Naive thymus-derived CD4-positive, alpha-beta T cell (primary cell): ENCODE measurements at places on chromosomes 1 and 21. TPM values are rescaled to one million over a fixed set of nuclear protein-coding genes. Genes with fewer than 3 reads are reported as not detected.

The PI4KB gene
- 76.7 TPM for polyA plus RNA-seq

The CORT gene
- polyA plus RNA-seq, result not detected

The CYP4A22 gene
- not detected for polyA plus RNA-seq

The FOXE3 gene
- not detected for polyA plus RNA-seq

The DDAH1 gene
- polyA plus RNA-seq, result not detected

The C1orf56 gene
- polyA plus RNA-seq, result 4.3 TPM

The RGS8 gene
- polyA plus RNA-seq, result not detected

The GPR153 gene
- polyA plus RNA-seq, result not detected

DNA sequence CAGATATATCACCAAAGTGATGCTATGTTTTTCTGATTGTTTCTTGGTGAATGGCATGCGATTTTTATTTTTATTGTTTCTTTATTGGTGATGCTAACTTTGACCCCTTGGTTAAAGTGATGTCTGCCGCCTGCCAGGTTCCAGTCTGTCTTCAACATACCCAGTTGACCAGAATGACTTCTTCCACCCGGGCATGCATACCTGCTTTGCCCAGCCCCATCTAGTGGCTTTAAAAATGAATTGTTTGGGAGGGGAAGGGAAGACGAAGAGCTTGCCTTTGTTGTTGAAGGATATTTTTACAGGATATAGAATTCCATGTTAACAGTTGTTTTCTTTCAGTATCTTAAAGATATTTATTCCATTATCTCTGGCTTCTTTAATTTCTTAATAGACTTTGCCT is 65.1 kb downstream of the ATG4C start:
- no peak for DNase-seq

GRCh38 chr1:36752431-36752830 is 269.7 kb upstream of the CSF3R start:
- no peak for DNase-seq

GRCh38 chr1:155970531-155971167 is 7.7 kb downstream of the ARHGEF2 start:
- no peak for DNase-seq

GRCh38 chr1:155295183-155295941 is 5.9 kb downstream of the PKLR start:
- DNase-seq, result no peak

GRCh38 chr1:220497220-220497947 is 30.6 kb upstream of the MARK1 start:
- DNase-seq, result no peak

DNA sequence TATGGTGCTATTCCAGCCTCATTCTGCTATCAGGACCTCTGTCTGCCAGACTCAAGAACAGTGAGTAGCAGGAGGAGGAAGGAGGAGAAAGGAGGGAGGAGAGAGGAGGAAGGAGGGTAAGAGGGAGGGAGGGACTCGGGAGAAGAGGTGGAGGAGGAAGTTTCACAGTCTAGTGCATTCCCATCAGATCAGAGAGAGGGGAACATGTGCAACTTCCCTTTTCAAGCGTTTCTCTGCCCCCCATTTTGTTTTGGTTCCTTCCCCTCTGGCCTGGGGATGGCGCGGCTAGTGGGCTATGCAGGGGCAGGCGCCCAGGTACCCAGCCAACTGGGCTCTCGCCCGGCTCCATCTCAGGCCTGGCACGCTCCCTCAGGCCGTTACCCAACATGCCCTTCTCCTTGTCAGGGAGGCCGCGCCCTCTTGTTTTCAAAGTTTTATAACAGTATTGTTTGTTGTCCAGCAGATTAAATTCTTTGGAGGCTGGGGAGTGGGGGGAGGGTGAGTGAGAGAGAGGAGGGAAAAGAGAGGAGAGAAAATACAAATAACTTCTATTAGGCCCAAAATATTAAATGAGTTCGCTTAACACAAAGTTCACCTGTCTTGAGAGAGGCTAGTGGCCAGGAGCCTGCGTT is 56.0 kb downstream of the CD46 start:
- no peak for DNase-seq

DNA sequence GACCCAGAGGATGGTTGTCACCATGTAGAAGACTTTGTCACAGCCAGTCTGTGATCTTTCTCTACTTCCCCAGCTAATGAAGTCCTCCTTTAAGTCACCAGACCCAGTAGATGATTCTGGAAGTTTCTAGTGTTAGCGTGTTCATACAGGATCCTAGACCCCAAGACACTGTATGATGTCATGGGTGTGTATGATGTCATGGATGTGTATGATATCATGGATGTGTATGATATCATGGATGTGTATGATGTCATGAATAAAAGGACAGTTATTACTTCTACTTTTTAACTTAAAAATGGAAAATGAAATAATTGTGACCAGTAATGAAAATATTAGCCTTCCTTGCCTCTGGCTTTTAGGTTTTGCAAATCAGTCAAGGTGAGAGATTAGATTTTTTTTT is 260.0 kb downstream of the FMN2 start:
- no peak for DNase-seq

GRCh38 chr1:30725450-30726095 is 2.2 kb upstream of the MATN1 start:
- no peak for DNase-seq

- no peak for DNase-seq
These were observed 24.1 kb upstream of the PLA2G4A start for GRCh38 chr1:186804679-186805078.

DNA sequence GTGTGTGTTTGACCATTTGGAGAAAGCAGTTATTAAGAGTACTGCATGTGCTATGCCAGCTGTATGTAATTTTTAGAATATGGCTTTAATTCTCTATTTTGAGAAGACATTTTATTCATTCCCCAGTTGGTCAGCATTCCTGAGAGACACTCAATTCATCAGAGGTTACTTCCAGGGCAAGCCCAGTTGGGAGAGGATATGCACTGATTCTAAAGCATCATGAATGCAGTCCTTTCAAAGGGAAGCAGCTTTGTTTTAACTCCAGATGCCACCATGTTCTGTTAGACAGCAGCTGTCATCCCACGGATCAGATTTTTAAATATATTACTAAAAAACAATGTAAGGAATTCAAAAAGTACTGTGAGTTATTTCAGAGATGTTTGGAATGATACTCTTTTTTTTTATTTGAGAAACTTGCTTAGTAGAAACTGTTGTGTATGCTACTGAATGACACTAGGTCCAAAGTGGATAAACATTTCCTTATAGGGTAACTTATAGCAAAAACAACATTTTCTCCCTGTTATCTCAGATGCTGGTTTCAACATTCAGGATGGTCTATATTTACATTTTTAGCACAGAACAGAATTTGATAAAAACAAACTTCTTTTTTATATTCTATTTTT is 149.5 kb upstream of the B3GALT2 start:
- no peak for DNase-seq

GRCh38 chr1:55937840-55938375 is 641.5 kb downstream of the PLPP3 start:
- DNase-seq, result no peak

DNA sequence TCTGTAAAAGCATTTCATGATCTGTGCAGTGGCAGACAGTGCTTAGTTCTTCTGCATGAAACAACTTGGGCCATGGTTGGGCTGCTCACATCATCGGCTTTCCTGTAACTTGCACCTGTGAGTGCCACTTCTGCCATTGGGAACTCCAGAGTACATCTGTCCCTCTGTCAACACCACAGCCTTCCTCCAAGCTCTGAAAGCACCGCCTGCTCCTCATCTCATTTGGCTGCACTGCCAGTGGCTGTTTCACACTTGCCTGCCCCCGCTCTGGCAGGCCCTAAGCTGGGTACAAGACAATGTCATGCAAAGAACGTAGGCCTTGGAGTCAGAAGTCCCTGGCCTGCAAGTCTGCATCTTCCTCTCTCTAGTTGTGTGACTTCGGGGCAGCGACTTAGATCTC is 46.4 kb downstream of the DDX20 start:
- DNase-seq, result no peak

DNA sequence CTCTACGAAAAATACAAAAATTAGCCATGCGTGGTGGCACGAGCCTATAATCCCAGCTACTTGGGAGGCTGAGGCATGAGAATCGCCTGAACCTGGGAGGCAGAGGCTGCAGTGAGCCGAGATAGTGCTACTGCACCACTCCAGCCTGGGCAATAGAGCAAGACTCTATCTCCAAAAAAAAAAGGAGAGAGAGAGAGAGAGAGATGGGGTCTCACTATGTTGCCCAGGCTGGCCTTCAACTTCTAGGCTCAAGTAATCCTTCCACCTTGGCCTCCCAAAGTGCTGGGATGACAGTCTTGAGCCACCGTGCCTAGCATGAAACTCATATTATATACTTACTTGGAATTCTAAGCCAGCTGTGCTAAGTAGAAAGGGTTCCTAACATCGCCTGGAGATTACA is 29.7 kb downstream of the PSMB2 start:
- no peak for DNase-seq

DNA sequence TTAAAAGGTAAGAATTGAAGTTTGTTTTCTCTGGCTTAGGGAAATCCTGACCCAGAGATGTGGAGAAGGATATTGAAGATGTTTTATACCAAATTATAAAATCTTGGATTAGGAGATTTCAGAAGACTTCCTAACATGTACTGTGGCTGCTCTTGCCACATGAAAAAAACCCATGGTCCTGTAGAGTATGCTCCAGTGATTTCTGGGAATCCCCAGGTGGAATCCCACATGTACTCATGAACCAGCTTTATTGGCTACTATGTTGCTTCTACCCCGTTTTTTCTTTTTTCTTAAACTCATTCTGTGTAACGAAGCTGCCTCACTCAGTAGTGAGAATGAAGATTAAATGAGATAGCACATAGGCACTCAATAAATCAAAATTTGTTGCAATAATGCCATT is 132.7 kb upstream of the SGIP1 start:
- DNase-seq, result no peak

DNA sequence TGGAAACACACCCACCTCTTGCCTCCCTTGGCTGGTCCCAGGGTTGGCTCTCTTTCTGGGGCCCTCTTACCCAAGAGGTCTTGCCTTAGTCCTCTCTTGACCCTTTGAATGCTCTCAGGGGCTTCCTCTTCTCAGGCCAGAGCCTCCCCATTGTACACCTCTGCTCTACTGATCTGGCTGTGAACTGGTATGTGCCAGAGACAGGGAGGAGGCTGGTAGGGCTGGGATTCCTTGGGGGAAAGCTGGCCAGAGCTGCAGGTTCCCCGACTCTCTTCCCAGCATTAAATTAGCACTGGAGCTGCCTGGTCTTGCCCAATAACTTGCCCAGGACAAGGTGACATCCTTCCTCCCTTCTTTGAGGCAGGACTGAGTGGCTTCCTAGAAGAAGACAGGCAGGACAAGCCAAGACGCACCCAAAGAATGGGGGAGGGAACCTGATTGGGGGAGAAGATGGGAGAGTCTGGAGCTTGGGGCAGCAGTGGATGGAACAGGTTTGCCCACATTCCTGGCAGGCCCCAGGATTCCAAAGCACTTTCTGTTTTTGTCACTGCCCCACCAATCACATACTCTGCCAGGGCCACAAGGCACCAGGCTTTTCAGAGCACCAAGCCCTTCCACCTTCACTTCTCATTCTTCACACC is 37.2 kb upstream of the CITED4 start:
- DNase-seq, result no peak

DNA sequence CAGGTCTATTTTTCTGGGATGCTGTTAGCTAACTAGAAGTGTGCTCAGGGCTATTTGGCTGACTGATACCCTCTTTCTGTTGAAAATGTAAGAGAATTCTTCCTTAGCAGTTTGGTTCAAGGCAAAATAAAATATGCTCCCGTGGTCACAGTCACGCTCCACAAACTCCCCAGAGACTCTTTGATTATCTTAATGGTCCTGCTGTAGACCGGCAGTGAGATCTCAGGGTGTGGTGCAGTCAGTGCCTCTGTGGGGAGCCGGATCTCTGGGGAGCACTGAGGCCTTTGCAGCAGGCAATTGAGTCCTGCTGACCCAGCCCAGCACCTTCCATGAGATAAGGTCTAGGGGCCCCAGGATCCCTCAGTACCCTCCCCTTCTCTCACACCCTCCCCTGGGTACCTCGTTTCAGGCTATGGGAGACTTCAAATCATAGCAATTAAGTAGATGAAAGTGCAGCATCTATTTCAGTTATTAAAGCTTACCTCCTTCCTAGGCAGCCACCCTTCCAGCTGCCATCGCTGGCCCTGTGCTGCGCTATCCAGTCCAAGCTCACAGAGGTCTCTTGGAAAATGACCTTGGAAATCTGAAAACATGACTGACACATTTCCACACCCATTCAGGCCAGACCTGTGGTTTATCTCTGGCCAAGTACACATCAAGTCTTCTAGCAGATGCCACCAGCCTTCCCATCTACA is 98.1 kb downstream of the SEC16B start:
- DNase-seq, result no peak

DNA sequence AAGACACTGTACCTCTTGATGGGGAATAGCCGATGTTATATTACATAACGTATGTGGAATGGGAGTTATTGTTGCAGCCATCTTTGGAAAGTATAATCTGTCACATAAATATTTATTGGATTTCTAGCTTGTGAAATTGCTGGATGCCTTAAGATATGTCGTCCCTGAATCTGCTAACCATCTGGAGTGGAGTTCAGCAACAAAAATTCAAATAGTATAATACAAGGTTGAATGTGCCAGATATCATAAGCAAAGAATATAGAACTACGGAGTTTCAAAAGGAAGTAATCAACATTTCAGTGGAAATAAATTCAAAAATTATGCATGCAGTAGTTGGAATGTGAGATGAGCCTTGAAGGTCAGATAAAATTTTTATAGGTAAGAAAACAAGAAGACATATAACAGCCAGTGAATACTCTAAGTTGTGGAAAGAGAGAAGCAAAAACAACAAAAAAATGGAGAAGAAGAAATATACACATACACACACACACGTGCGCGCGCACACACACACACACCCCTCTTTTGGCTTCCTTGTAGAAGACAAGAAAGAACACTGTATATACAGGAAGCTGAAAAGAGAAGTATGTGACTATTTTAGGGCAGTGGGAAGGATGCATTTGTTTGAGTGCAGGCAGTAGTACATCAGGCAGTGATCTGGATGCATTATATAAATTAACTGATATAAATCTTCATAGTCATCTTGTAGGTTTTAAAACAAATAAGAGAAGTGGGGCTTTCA is 516.7 kb downstream of the KCNT2 start:
- DNase-seq, result no peak

GRCh38 chr1:22283596-22283995 is 140.7 kb upstream of the WNT4 start:
- DNase-seq, result no peak
